ENCODE measurements at places on chromosomes 13 and 19. TPM values are rescaled to one million over a fixed set of nuclear protein-coding genes. Genes with fewer than 3 reads are reported as not detected.

Gene ZGLP1
- 1.6 TPM for total RNA-seq

Gene TMEM145
- 59.5 TPM for total RNA-seq

Gene ZNF229
- 25.8 TPM for total RNA-seq

Gene PSG6
- total RNA-seq, result not detected

Gene NXNL1
- not detected for total RNA-seq

Gene PTPRH
- 0.69 TPM for total RNA-seq

Gene AKAP11
- 104 TPM for total RNA-seq

Gene ZNF709
- 28.1 TPM for total RNA-seq

Gene TPTE2
- 0.46 TPM for total RNA-seq

Gene IGLON5
- total RNA-seq, result 9.5 TPM

Gene TMEM59L
- 90.2 TPM for total RNA-seq

Gene MEIOSIN
- total RNA-seq, result not detected

Gene YJEFN3
- total RNA-seq, result 11.1 TPM

Gene MBD3L2
- total RNA-seq, result not detected

Gene TBXA2R
- total RNA-seq, result 1.4 TPM

Gene KLHL1
- total RNA-seq, result 34.1 TPM

Gene CEACAM3
- not detected for total RNA-seq

Gene VASP
- total RNA-seq, result 15.7 TPM

Gene LACC1
- total RNA-seq, result 4.4 TPM

Gene KRTDAP
- total RNA-seq, result not detected

Gene IFNL1
- not detected for total RNA-seq

Gene CYSLTR2
- 3.7 TPM for total RNA-seq

Gene ZNF628
- 1.6 TPM for total RNA-seq

Gene ZIK1
- 24.2 TPM for total RNA-seq

Gene FARP1
- 94.3 TPM for total RNA-seq

Gene TRPC4
- 16.8 TPM for total RNA-seq

Gene SHD
- 10.1 TPM for total RNA-seq

Gene C1QTNF9B
- not detected for total RNA-seq

Gene GIPR
- total RNA-seq, result not detected

Gene PTGER1
- 0.69 TPM for total RNA-seq

Gene CEBPA
- total RNA-seq, result 4.8 TPM

Gene PSPN
- 3.2 TPM for total RNA-seq

Gene CGB8
- total RNA-seq, result not detected

Gene SPRED3
- total RNA-seq, result 2.5 TPM

Gene TEX101
- not detected for total RNA-seq

Gene FLT3
- total RNA-seq, result 4.8 TPM
